ENCODE measurements at places on chromosomes 13 and 19.
A peak's percentile ranks its signal among the peaks of the same experiment; 100 is the strongest.

GRCh38 chr13:72666391-72666790, 61.0 kb downstream of the MZT1 start:
- no peak for DNase-seq

DNA sequence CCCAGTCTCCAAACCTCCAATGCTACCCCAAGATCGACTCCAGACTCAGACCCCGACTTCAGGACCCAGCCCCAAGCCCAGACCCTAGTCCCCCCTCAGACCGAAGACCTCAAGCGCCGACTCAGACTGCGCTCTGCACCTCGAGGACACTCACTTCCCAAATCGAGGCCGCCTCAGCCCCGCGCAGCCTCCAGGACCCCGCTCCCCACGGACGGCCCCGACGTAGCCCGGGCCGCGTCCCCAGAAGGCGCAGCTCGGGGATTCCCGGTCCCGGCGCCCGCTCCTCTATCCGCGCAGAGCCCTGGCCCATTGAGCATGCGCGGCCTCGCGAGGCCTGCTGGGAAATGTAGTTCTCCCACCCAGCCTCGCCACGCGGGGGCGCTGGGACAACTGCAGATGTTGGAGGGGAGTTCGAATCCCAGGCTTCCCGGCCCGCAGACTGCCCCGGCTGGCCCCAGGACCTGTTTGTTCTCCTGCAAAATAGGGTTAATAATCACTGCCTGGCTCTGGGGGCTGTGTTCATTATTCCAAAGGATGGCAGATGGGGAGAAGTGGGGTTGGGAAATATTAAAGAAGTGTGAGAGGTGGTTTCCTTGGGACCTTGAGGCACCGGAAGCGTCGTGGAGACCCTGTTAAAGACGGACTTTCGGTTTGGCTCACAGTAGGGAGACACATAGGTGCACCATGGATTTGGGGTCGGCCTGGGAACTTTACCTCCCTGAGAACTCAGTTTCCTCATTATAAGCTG, at the start of gene APBA3:
APBA3 (minus strand) TSS at position 311 of the 748 bp plus-strand sequence. CDS start 1,428 bp downstream, outside the sequence.
- peak; percentile 90 for DNase-seq

DNA sequence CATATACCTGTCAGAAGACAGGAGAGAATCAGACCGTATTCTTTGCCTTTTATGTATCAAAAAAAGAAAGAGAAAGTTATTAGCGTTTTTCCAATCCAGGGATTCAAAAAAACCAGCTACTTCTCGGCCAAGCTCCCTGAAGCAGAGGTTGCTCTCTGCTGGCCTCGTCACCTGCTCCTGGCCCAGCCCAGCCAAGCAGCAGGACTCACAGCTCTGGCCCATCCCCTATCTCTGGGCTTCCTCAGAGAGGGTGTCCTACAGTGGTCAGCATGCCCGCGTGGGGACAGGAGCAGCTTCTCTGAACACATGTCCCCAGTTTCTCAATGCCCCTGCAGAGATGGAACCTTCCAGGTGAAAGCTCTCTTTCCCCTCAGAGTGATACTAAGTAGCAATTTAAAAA, 209.0 kb downstream of the URI1 start:
- no peak for DNase-seq

DNA sequence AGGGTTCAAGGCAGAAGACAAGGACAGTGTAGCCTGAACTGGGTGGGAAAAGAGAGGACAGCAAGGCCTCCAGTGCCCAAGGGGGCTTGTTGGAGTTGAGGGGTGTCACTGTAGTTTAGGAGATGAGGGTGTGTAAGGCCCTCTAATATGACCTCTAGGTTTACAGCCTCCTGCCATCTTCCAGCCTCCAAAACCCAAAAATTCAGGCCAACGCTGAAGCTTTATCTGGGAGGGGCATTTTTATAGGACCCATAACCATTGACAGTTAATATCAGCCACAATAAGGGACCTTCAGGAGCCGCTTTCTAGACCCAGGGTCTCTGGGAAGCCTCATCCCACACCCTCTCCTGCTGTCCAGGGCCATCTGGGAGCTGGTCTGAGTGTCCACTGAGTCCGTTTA, 2.8 kb downstream of the KLF1 start:
- DNase-seq = no peak

- no peak for DNase-seq
Measured at GRCh38 chr19:52923778-52924593, 758 bp upstream of the ZNF888 start.

GRCh38 chr13:75365724-75366173, 116.2 kb downstream of the TBC1D4 start:
- no peak for DNase-seq

DNA sequence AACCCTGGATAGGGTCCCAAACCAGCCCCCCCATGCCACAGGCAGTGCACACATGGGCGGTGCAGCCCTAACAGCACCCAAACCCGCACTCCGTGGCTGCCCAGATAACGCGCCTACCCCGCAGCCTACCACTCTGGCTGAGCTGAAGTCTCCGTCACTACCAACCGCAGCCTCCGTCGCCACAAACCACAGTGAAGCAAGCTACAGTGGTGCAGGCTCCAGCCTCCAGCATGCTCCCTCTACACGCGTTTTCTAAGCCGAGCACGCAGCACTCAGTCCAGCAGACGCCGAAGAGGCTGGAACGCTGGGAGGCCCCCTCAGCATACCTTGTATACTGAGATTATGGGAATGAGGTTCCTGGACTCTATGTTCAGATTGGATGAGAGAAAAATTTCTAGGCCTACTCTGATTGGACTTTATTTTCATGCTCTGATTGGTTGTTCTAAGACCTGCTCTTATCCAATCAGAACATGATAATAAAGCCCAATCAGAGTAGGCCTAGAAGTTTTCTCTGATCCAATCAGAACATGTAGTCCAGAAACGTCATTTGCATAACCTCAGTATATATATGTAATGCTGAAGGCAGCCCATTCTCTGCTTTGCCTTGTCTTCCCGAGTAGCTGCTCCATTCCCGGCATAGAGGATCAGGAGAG, 56.7 kb upstream of the C1QTNF9B start:
- no peak for DNase-seq

DNA sequence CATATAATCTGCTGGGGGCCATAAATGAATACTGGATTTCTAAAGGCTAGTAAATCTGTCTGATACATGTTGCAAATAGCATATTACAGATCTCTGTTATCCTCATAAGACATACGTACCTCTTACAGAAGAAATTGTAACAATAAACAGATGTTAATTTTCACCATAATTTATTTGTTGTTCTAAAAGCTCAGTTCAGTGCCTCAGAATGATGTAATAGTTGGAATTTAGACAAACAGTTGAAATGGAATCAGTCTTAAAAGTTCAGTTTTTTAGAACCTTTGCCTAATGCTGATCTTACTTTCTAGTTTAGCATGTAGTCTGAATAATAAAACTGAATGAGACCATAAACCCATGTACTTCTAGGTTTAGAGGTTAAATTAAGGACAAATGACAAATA, 43.1 kb downstream of the B3GLCT start:
- no peak for DNase-seq

GRCh38 chr13:99061411-99061810, 83.5 kb upstream of the DOCK9 start:
- no peak for DNase-seq

GRCh38 chr19:57719901-57720519, 7.4 kb downstream of the ZNF671 start:
- no peak for DNase-seq

DNA sequence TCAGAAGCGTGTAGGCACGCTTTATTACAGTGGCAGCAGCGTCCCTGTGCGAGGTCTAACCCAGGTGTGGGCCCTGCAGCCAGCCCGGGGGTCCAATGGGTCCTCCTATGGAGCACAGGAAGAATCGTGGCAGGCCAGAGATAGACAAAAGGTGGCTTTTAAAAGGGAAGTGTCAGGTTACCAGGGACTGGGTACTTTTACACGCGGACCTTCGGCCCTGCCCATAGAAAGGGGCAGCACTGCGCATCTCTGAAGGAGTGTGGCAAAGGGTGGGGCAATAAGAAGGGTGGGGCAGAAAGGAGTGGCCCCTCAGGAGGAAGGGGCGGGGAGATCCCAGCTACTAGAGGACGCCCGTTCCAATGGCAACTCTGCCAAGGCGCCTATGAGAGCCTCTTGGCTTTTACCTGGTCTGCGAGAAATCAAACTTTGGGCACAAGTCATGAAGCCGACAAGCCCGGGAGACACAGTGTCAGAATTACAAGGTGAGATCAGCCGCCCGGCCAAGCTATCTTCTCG, 1419.8 kb downstream of the UQCRFS1 start:
- DNase-seq = no peak
